Psoas muscle (tissue), 8 donors: ENCODE measurements at places on chromosomes 4 and X. TPM values are rescaled to one million over a fixed set of nuclear protein-coding genes. Genes with fewer than 3 reads are reported as not detected.

The DOK7 gene
- polyA plus RNA-seq: 11.7 TPM

DNA sequence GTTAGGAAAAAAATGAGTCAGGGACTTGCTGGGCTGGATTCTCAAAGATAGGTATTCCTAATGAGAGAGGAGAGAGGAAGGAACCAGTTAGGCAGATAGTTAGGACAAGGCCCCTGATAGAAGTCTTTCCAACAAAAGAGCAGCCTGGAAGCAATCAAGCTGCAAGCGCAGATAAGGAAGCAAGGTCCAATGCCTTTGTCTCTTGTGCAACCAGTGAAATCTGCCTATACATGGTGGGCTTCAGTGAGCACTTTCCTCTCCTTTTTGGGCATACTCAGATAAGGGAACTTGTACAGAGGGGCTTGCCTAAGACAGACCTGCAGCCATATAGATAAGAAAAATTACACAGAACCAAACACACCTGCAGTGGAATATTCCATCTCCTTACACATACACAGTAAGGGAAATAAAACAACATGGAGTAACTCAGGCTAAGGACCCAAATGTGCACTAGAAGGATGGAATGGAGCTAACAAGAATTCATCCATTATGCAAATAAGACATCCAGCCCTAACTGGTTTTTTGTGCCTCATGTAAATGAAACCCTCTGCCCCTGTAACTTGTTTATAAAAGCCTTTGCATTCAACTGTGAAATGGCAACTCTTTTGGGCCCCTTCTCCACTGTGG is 68.8 kb downstream of the PCDH18 start:
- no peak for DNase-seq

DNA sequence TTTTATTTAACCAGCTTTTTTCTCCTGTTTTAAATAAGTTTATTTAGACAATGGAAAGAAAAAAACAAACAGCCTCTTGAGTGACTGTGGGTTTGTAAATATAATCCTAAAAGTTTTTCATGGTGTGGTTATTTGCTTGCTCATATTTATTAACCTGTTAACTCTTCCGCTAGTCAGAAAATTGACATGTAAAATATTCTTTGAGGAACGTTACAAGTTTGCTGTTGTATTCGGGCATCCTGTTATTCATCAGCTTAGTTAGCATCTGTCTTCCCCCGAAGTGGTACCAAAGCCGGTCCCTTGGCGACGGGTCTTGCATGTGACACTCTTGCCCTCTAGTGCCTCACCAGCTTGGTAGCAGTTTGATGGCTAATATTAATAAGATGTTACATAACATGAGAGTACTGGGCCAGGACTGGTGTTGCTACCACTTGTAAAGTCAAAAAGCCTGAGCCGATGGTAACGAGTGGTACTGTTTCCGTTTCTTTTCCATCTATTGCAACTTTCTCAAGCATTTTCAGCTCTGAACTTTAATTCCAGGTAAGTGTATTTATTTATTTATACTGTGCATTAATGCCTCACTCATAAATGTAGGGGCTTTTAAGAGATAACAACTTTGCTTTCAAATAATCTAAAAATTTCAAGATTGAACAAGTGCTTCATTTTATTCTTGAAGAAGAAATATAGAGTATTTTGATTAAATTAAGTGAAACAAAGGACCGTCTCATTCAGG is at the start of gene NDST3:
NDST3 (plus strand) TSS at position 434 of the 733 bp plus-strand sequence. CDS start 19,425 bp downstream, outside the sequence.
- no peak for DNase-seq

- no peak for DNase-seq
Observed at GRCh38 chr4:14233126-14233525, 605.6 kb upstream of the BOD1L1 start.

DNA sequence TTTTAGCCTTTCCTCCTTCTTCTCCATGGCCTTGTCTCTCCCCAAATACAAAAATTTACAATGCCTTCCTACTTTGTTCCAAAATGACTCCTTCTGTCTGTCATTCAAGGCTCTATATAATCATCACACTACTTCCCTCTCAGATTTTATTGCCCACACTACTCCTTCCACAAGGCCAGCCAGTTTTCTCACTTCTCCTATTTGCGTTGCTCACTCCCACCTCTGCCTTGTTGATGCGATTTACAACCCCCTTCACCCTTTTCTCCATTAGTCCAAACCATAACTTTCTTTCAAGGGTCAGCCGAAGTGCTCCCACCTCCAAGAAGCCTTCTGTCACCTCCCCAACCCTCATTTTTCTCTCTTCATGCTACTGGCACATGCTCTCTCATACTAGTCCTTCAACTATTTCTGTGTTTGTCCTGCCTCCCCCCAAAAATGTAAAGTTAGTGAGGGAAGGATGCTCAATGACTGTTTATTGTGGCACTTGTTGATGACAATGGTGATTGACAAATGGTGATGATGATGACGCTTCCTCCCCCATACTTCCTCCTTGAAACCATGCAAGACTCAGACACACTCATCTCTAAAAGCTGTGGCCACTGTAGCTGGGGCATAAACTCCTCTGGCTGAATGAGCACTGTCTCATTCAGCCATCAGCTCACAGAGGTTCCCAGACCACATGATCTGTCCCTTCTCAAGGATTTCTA is 2.7 kb upstream of the XKRX start:
- DNase-seq: no peak

The PRRG3 gene
- polyA plus RNA-seq: 0.26 TPM

The TIGD2 gene
- 1.8 TPM for polyA plus RNA-seq

DNA sequence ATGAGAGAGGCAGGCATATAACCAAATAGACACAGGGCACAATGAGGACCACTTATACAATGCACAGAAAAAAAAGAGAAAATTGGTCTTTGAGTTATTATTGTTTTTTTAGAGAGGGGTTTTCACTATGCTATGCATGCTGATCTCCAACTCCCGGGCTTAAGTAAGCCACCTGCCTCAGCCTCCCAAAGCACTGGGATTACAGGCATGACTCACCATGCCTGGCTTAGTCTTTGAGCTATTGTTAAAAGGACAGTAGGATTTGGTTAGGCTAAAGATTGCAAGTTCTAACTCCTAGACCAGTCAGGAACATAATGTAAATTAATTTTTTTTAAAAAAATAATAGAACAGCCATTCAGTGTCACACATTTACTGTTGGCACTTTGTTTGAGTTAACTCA is 340.1 kb downstream of the GPAT3 start:
- no peak for DNase-seq

The HERC5 gene
- 0.79 TPM for polyA plus RNA-seq

The CXCL8 gene
- polyA plus RNA-seq: 0.21 TPM

The VEGFD gene
- polyA plus RNA-seq: 7.2 TPM

DNA sequence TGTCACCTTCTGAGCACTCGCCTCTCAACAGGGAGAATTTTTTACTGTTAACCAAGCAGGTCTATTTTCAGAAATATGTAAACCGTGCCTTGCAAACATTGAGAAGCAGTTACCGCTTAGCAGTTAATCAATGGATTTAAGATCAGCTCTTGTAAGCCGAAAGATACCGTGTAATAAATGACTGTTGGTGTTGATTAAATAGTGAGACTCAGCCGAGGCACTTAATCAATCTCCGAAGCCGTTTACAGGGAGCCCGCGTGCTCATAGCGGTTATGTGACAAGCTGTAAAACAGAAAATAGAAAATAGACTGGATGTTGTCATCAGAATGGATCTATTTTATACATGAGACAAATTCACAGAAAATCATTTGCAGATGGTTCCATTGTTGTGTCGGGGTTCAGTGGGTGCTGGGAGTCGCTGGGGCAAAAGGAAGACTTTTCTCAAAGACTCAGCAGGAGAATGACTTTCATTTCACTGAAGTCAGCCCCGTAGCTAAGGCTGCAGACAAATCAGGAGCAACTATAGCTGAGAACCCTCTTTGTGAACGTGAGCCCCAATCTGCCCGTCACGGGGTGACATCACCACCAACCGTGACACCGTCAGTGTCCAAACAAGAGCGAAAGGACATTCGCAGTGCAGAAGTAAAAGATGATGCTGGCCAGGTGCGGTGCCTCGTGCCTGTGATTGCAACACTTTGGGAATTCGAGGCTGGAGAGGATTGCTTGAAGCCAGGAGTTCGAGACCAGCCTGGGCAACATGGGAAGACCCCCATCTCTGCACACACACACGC is 275.3 kb downstream of the CRLF2 start:
- DNase-seq: no peak

DNA sequence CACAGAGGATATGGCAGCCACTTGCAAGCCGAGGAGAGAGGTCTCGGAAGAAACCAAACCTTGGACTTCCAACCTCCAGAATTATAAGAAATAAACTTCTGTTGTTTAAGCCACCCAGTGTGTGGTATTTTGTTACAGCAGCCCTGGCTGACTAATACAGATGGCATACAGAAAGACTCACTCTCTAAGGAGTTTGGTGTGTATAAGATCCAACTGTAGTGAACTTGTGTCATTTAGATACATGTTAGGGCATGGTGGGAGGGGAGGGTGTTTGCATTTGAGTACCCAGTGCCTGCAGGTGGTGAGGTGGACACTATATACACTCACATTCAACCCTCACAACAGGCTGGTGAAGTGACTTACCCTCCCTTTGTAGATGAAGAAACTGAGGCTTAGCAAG is 233.2 kb upstream of the KLF3 start:
- no peak for DNase-seq

- no peak for DNase-seq
Observed at GRCh38 chr4:67714248-67714583, 13.3 kb upstream of the UBA6 start.

DNA sequence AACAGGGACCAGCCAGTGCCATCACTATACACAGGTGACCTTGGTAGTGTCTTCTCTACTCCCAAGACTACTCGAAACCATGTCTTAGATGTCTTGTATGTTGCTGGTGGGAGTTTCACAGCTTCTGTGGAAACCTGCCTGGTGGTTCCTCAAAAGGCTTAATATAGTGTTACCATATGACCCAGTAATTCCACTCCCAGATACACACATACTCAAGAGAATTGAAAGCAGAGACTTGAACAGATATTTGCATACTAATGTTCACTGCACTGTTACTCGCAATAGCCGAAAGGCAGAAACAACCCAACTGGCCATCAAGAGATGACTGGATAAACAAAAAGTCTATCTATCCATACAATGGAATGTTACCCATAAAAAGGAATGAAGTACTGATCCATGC is 3.1 kb downstream of the TFDP3 start:
- no peak for DNase-seq

The ENPP6 gene
- polyA plus RNA-seq: 0.05 TPM

DNA sequence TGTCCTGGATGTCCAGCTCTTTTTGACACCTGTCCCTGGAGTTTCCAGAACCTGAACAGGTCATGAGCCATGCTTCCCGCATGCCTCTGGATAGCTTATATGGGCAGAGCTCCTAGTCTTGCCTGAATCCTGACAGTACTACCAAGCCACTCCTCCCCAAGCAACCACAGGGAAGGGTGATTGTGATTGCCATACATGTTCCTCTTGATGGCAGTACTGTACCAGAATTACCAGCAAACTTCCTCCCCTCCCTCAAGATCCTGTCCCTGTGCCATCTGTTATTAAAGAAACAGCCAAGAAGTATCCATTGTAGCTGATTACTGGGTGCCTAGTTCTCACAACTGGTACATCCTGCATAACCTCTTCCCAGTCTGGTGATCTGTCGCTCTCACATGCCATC is 264.3 kb upstream of the AGTR2 start:
- DNase-seq: no peak

The IQCM gene
- not detected for polyA plus RNA-seq

The ZNF595 gene
- 2.1 TPM for polyA plus RNA-seq

GRCh38 chr4:42359711-42360110 is 37.6 kb upstream of the SHISA3 start:
- no peak for DNase-seq

- DNase-seq: no peak
Observed at GRCh38 chrX:55996649-55997048, 235.5 kb upstream of the KLF8 start.

The TCEAL7 gene
- 1.3 TPM for polyA plus RNA-seq

The CITED1 gene
- polyA plus RNA-seq: 0.19 TPM

- DNase-seq: no peak
Observed at GRCh38 chrX:38304010-38304409, 23.3 kb downstream of the RPGR start.

The FGD1 gene
- polyA plus RNA-seq: 0.40 TPM

- no peak for DNase-seq
Observed at GRCh38 chr4:186132577-186133242, 28.2 kb downstream of the FAM149A start.

DNA sequence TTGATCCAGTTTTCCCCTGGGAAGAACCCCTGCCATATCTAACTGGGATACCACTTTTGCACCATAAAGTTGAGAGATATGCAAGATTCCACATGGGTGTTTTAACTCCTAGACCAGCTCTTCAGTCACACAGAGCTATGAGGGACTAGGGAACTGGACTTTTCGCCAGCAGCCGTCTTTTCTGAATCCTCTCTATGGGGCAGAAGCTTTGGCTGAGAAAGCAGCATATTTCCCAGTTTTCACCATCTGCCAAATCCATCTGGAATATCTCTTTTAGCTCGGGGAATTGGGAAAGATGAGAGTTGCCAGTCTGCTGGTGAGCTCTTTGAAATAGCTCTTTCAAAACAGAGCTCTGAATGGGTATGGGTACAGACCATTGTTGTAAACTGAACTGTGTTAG is 20.9 kb downstream of the APOOL start:
- no peak for DNase-seq

The FHIP1A gene
- polyA plus RNA-seq: 0.51 TPM

- DNase-seq: no peak
Observed at GRCh38 chrX:18617407-18617750, 54.5 kb downstream of the RS1 start.

The AREG gene
- 1.2 TPM for polyA plus RNA-seq

GRCh38 chr4:47538111-47538824 is 53.2 kb downstream of the ATP10D start:
- no peak for DNase-seq

The CPXCR1 gene
- polyA plus RNA-seq: not detected

DNA sequence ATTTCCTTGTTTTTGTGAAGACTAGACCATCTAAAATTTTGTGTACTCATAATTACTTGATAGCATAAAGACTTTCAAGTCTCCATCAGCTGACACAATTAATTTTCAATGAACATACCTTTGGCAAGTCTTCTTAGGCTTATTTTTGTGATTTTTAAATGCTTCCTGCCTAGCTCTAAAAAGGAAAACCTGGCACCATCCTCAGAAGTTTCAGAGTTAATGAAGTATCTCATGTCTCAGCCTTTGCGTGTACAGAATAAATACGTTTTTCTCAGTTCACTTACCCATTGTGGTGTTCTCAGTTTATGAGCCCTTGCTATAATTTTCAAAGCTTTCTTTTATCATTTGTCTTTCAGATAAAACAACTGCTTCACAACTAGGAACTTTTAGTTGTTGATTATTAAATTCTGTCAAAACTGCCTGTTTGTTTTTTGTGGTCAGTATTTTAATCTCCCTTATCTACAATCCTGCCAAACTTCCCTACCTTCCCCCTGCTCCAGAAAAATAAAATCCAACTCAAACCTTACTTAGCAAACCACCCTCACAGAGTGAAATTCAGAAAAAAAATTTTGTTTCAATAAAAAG is 21.6 kb downstream of the ADD1 start:
- DNase-seq: no peak

- no peak for DNase-seq
Observed at GRCh38 chr4:6008092-6008551, 10.1 kb downstream of the C4orf50 start.

GRCh38 chr4:106426069-106426468 is 57.5 kb upstream of the GIMD1 start:
- no peak for DNase-seq
